ENCODE measurements at places on chromosomes 3 and 15.

DNA sequence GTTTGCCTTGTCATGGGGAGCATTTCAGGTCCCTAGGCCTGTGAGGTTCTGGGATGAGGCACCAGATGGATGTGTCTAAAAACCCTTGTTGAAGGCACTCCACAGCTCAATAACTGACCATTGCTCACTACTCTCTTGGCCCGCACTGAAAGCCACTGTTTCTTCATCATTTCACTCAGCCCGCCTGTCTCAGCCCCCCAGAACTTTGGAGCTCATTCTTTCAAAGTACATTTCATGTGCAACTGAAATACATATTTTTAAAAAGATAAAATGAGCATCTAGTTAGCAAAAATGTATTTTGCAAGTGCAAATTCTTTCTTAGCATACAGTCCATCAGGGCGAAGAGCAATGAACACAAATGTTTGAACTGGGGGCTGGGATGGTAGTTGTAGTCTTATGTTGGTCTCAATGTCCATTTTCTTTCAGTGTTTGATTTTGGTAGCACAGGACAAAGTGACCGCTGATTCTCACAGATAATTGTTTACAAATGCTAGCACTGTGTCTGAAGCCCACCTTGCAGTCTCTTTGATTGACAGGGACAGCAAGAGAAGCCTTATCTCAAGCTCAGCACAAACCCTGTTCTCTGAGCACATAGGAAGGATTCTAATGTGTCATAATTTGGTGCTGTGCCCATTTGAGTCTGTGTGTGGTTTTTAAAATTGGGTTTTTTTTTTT lies 19.6 kb downstream of the HEMK1 start:
- DNase-seq: no peak

DNA sequence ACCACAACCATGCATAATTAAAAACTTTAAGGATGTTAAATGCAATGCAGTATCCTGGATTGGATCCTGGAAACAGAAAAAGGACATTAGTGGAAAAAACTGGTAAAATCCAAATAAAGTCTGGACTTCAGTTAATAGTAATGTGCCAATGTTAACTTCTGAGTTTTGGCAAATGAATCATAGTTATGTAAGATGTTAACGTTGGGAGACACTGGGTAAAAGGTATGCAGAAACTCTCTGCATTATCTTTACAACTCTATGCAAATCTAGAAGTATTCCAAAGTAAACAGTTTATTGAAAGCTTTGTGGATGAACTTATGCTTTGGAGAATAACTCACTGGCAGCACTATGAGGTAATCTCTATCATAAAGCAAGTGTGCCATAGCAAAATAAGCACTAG lies 357.4 kb downstream of the RORA start:
- no peak for DNase-seq

DNA sequence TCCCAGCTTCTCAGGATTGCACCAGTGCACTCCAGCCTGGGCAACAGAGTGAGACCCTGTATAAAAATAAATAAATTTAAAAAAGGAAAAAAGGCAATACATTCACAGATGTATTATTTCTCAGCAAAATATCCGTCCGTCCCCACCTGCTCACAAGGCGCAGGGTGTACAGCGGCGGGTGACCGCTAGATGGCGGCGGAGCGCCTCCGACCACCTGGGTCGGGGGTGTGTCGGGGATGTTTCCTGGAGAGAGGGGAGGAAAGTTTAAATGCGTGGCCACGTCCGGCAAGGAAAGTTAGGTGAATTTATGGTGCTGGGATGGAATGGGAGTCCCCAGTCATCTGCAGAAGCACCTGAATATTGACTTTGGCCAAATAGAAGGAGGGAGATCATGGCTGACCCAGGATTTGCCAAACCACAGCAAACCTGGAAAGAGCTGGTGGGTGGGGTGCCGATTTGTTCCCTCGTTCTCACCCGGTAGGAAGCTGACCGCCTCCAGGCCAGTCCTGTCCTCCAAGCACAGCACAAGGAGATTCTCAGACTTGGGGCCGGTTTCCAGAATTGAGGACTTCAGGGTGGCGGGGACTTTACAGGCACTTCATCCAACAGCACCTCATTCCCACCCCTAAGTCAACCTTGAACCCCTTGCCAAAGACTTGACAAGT lies 88.3 kb downstream of the TMEM266 start:
- peak; percentile 40 for DNase-seq

- DNase-seq: no peak
These were observed 24.4 kb upstream of the FAM81A start for GRCh38 chr15:59413577-59413976.

- no peak for DNase-seq
These were observed 22.9 kb downstream of the PRR20G start for GRCh38 chr3:127264794-127265514.

- no peak for DNase-seq
These were observed 12.9 kb downstream of the OR5AC2 start for GRCh38 chr3:98099848-98100247.

- DNase-seq: no peak
These were observed 102.0 kb upstream of the DAZL start for GRCh38 chr3:16707260-16707659.

DNA sequence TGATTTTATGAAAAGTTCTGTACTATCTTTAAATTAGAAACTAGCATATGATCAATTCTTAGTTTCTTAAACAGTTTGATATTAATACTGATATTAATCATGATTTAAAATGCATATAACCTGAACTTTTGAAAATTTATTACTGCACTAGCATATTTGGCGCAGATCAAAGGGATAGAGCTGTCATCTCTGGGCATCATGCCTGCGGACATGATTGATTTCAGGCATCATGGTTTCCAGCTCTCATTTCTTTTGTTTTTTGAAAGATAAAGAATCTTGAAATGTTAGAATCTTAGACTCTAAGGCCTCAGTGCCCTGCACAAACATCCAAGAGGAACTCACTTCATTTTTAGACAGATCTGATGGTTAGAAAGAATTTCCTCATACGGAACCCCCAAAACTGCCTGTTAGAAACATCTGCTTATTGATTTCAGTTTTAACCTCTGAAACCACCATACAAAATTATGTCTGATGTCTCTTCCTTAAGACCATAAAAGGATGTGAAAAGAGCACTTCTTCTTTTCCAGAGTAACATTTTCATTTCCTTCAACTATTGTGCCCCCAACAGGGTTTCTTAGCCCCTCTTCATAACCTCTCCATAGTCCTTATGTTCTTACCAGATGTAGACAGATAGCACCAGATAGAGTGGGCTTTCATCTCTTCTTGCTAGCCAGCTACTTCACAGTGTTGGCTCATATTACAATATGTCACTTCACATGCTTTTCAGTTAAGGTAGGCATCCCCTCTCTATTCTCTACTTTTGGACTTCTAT lies 110.8 kb downstream of the BBX start:
- no peak for DNase-seq

DNA sequence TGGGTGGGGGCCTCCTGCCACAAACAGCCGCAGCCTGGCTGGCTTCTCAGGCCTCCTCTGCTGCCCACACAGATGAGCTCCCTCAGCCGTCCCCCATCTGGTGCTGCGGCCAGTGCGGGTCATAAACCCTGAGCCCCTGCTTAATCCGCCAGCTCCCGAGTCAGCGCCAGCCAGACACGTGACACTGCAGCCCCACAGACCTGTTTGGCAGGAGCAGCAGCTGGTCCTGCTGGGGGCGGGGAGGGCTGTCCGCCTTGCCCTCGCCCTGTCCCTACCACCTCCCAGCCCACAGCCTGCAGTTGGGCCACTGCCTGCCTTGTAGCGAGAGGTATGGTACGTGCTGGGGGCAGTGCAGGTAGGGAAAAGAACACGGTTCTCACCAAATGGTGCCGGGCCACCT lies 86.2 kb downstream of the IQSEC1 start:
- no peak for DNase-seq

- DNase-seq: no peak
These were observed 4.6 kb downstream of the TLE3 start for GRCh38 chr15:70093070-70093469.

GRCh38 chr15:100592898-100593297 lies 9.1 kb downstream of the LINS1 start:
- DNase-seq: no peak

- no peak for DNase-seq
These were observed 7.5 kb upstream of the LOXL1 start for GRCh38 chr15:73918784-73919183.

GRCh38 chr3:108826309-108827187 lies 4.0 kb downstream of the TRAT1 start:
- no peak for DNase-seq

- no peak for DNase-seq
These were observed 95.3 kb downstream of the IGF2BP2 start for GRCh38 chr3:185729337-185730055.

DNA sequence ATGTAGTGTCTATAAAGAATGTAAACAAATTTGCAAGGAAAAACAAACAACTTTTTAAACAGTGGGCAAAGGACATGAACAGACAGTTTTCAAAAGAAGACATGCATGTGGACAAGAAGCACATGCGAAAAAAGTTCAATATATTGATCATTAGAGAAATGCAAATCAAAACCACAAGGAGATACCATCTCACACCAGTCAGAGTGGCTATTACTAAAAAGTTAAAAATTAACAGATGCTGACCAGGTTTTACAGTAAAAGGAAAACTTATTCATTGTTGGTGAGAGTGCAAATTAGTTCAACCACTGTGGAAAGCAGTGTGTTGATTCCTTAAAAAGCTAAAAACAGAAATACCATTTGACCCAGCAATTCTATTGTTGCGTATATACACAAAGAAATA lies 47.1 kb upstream of the LSAMP start:
- no peak for DNase-seq

DNA sequence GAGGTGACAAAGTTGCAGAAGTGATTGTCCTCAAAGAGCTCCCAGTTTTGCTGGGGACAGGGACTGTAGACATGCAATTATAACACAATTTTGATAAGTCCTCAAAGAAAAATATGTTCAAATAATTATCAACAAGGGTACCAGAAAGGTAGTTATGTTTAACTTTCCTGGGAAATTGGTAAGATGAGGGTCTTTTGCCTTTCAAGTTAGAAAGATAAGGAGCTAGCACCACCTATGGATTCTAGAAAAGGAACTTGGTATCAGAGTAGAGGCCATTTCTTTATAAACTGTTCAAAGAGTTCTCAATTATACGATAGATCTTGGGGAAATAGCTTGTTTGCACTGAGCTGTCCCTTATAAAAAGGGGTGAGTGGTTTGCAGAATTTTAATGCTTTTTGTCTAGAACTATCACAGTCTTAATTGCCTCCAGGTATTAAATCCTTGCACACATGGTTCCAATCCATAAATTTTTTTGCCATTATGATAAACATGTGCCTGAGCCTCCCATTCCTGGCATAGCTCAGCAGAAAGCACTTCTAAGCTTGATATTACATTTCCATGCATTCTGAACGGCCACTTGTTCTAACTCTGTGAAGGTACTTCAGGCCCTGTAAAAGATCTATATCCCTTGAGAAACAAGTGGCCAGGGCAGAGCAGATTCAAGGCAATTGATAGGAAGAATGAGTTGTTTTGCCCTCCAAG lies 247.5 kb upstream of the LRIG1 start:
- no peak for DNase-seq

DNA sequence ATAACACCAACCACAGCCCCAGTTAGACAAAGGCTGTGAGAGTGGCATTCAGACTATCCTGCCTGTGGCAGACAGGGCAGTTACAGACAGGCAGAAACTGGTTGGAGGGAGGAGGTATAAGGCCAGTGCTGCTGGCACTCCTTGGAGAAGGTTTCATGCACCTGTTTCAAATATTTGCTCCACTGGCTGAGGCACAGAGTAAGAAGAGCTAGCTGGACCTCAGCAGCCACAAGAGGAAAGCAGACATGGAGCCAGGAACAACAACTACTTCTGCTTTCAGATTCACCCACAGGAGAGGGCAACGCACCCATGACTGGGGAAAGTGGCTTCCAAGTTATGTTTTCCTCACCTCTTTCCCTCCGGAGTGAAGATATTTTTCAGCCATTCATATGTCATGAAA lies 11.5 kb upstream of the PRKAR2A start:
- DNase-seq: no peak

DNA sequence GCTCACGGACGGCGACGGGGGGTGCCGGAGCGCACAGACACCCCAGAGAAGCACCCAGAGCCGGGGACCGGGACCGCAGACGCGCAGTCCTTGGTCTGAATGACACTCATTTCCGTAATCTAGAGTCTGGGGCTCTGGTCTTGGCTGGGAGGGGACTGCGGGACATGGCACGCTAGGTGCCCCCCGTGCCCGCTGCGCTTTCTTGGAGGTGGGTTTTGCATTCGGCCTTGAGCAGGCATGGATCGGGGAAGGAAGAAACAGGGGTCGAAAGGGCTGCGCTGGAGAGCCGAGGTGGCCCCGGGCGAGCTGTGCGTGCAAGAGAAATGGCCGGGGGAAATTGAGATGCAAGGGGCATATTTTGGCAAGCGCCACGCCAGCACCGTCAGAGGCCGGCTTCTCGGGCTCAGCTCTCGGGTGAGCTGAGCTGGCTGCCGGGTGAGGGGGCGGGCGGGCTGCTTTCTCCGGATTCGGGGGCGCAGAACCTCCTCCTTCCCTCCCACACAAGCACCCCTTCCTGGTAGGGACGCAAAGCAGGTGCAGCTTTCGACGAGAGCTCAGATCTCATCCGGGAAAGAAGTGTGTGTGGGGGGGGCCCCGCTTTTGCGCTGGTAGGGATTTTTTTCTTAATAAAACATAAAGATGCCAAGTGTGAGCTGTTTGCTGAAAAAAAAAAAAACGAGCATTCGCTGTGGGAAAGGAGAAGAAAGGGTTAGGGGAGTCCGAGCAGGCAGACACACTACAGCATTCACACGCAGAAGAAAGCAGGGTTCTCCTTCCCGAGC lies 963 bp upstream of the NTRK3 start:
- no peak for DNase-seq

GRCh38 chr15:35137190-35137574 lies 52.1 kb upstream of the NANOGP8 start:
- no peak for DNase-seq

DNA sequence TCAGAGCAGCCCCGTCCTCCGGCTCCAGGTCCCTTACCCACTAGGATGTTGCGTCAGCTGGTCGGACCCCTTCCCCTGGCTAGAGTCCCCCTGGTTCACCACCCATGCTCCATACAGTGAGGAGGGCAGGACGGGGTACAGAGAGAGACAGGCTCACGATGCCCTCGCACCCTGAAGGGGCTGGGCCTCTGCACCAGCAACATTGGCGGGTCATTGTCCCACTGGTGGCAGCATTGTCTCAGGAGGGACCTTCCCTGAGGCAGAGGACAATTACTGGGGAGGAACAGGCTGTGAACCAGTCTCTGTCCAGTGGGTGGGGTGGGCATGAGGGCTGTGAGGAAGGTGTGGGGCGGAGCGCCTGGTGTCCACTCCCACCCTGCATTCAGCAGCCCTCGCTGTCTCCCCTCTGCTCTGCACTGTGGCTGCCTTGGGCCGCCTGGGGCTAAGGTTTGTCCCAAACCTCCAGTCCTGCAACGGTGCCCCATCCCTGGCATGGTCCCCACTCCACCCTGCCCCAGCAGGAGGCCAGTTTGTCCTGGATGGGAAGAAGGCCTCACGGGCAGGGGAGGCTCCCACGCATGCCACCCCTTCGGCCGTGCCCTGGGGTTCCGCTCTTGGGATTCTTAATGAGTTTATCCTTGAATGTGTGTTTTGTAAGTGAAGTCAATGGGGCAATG lies 48.0 kb upstream of the KLF13 start:
- no peak for DNase-seq

DNA sequence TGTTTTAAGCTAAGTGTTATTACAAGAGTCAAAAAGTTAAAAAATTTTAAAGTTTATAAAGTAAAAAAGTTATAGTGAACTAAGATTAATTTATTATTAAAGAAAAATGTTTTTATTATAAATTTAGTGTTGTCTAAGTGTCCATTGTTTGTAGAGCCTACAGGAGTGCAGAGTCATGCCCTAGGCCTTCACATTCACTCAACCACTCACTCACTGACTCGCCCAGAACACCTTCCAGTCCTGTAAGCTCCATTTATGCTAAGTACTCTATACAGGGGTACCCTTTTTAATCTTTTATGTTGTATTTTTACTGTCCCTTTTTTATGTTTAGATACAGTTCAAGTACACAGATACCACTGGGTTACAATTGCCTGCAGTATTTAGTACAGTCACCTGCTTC lies 37.2 kb downstream of the EEFSEC start:
- DNase-seq: no peak

Measured in stimulated activated CD8-positive, alpha-beta memory T cell treated with anti-CD3 and anti-CD28 coated beads, Interleukin-2, amount 100 ng/mL, for 1 hour (primary cell).